ENCODE measurements at places on chromosomes 7 and 10.

DNA sequence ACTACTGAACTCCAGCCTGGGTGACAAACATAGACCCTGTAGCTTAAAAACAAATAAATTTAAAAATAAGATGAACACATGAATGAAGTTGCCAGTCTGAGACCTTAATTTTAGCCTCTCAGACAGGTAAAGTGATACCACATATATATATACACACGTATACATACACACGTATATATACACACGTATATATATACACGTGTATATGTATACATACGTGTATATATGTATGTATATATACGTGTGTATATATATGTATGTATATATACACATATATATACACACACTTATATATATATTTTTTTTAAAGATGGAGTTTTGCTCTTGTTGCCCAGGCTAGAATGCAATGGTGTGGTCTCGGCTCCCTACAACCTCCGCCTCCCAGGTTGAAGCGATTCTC lies 62.7 kb downstream of the UBE2H start:
- DNase-seq = no peak

GRCh38 chr7:107327986-107328569 lies 141.8 kb upstream of the GPR22 start:
- DNase-seq = no peak

- no peak for DNase-seq
These were observed 9.6 kb upstream of the FRMPD2 start for GRCh38 chr10:48284002-48284546.

- DNase-seq = no peak
These were observed 48.5 kb downstream of the FEZF1 start for GRCh38 chr7:122256046-122256445.

DNA sequence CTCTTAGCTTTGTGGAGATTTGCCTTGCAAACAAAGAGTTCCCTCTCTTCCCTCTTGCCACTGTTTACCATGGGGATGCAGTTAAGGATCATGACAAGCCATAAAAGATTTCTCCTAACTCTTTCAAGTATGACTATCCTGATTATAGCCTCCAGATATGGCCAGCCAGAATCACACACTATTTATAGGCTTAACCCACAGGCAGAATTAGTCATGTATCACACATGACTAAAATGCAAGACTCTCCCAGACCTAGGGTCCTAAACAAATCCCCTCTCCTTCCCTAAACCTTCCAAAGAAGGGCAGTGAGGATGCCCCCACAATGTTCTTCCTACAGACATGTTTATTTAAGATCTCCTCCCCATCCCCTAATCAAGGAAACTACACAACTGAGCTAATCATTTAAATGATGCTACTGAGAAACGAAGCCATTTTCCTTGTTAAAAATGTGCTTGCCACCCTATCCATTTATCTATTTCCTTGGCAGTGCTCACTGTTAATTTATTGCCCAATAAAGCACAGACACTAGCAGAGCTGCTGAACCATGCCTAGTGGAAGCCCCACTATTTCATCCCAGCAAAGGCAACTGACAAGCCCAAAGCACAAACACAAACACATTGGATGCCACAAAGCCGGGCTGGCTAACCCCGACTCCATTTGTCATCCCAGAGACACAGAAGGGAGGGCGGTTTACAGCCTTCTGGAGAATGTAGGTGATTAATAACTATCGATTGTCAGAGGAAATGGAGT lies 363.4 kb downstream of the KCNMA1 start:
- no peak for DNase-seq

DNA sequence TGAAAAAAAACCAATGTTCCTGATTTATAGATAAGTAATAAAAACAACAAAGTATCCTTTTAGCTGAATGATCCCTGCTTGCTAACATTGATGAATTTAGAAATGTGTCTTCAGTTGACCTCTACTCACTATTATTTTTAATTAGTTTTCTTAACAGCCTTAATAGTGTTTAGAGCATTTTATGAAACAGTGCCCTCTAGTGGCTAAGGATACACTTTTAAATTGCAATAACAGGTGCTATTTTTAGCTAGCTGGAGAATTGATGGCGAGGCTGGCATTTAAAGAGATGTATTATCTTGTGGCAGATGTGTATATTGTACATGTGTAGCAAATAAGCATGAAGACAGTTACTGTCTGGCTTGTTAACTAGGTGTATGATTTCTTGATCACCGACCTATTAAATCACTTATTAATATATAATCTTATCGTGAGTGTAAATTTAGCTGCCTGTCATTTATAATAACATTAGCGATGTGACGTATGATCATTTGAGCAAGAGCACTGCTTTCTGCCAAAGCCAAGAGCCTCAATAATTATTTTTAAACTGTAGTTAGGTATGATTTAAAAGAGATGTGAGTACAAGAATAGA lies 451.9 kb downstream of the DPP6 start:
- DNase-seq = no peak

DNA sequence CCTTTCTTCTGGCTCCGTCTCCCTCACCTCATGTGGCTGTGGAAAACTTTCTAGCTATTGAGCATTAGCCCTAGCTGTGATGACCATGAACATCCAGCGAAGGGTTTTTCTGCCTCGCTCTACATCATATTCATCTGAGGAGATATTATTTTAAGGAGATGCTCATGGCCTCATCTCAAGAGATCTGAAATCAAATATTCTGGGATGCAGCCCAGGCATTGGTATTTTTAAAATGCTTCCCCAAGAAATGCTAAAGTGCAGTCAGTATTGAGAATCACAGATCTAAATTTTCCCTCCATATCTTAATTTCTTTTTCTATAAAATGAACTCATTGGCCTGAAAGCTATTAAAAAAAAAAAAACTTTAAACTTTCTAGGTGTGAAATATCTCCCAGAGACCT lies 238.2 kb upstream of the CELF2 start:
- no peak for DNase-seq

- DNase-seq = no peak
These were observed 24.6 kb upstream of the ELFN1 start for GRCh38 chr7:1645476-1645875.

- no peak for DNase-seq
These were observed 43.7 kb downstream of the DGKB start for GRCh38 chr7:14858866-14859265.

- no peak for DNase-seq
These were observed 66.9 kb upstream of the SFMBT2 start for GRCh38 chr10:7477538-7478334.

GRCh38 chr10:123559066-123559822 lies 106.9 kb upstream of the GPR26 start:
- DNase-seq = peak; percentile 75

DNA sequence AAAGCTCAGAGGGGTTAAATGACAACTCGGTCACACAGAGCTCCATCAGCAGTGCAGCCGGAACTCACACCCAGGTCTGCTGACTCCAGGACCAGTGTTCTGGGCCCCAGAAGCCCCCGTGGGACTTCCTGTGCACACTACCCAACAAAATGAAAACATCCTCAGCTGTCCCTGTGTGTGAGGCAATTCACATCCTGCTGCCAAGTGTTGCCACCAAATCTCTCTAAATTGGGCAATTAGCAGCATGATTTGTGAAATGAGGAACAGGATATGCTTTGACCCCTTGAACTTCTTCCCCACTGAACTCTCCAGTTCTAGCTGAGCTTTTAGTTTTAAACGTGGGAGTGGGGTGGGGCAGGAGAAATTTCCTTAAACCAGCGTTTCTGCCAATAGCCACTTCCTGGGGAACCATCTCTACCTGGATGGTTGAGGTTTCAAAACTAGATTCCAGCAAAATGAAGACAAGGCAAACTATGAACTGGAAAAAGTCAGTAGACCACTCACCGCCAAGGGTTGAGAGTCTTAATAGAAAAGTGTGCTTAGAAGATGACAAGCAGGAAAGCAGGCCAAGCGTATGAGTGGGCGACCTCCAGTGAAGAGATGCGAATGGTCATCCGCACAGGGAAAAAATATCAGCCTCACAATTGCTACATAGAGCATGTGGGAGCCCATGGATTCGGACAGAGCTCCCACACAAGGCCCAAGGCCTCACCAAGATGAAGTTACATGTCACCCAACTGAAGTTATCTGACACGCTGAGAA lies 51.9 kb upstream of the CHST15 start:
- no peak for DNase-seq

DNA sequence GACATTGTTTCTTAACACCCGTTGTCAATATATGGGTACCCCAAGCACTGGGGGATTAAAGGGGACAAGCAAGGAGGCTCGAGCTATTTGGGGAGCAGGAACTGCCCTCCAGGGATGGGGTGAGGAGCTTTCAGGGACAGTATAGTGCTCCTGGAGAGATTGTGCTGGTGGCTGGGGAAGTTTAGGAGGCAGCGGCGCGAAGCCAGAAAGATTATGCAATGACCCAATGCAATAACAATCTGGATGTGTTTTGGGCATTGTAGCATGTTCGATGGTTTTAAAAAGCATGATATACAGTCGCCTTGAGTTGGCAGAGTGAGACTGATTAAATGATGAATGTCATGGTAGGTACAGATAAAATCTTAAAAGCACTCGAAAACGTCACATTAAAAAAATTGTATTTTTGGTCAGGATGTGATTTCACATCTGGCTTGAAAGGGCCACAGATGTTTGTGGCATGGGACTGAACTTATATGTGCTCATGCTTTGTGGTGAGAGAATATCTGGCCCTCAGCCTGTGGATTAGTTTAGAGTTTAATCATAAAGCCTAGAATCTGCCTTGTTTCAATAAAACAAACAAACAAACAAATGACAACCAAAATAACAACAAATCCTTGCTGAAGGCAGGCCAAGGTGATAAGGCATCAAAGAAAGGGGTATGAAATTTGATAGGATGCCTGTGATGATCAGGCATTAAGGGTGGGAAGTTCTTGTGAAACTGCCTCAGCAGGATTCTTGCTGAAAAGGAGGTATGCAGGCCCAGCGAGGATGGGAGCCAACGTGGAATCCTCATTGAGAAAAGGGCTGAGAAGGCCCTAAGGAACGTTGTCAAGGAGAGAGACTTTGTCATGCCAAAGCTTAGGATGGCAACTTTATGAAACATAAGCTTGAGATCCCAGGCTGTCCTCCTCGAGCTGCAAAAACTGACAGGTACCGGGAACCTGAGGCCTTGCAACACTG lies 417.1 kb upstream of the KLF6 start:
- DNase-seq = no peak

DNA sequence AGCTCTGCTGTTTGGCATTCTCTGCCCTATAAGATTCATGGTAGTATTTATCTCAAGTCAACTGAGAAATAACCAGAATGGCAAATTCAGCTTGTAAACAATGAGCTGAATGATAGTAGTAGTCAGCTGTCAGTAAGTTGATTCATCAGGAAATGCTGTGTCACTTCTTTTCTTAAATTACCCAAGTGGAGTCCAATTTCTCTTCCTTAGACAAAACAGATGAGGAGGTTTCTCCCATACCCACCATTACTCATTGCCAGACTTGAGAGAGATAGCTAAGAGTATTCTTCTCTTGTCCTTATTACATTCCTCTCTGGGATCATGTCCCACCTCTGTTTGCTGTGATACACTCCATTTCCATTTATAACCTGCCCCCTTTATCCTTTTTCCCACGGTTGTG lies 159.8 kb upstream of the STEAP1 start:
- no peak for DNase-seq

DNA sequence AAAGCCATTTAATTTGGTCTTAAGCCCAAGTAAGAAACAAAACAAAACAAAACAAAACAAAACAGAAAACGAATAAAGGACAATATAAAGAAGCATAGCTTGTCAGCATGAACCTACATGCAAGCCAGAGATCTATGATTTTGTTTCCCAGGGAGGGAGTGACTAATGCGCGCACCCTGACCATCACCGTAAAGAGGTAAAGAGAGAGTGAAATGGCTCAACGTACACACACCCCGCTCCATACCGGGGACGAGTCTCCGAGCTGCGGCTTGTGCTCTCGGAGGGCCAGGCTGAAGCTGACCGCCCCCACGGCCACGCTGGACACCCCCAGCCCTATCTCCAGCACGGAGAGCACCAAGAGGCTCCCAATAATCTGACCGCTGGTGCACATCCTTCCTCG lies 1.1 kb downstream of the TMEM196 start:
- no peak for DNase-seq

GRCh38 chr10:122042836-122043235 lies 53.9 kb downstream of the TACC2 start:
- no peak for DNase-seq

- no peak for DNase-seq
These were observed 78.8 kb upstream of the GSDME start for GRCh38 chr7:24836084-24836483.

GRCh38 chr10:127168261-127168660 lies 28.1 kb downstream of the INSYN2A start:
- no peak for DNase-seq

All from activated T-cell treated with anti-CD3 and anti-CD28 coated beads, Interleukin-2, amount 50 U/mL, for 1 hour (primary cell).